Hematopoietic multipotent progenitor cell (in vitro differentiated cells): ENCODE measurements at places on chromosomes 2 and 18. TPM values are rescaled to one million over a fixed set of nuclear protein-coding genes. Genes with fewer than 3 reads are reported as not detected.

Gene KLHL30
- total RNA-seq: not detected

Gene DPP10
- 1.9 TPM for total RNA-seq

Gene KIAA2012
- not detected for total RNA-seq

Gene CNOT9
- 57.4 TPM for total RNA-seq

Gene LRATD1
- total RNA-seq: under 0.01 TPM

Gene SNORC
- total RNA-seq: 0.54 TPM

Gene TMEM169
- total RNA-seq: under 0.01 TPM

Gene FSHR
- total RNA-seq: under 0.01 TPM

Gene NEB
- under 0.01 TPM for total RNA-seq

Gene POTEJ
- under 0.01 TPM for total RNA-seq

Gene TTN
- total RNA-seq: 1.1 TPM

Gene ALLC
- total RNA-seq: not detected

Gene XDH
- 0.54 TPM for total RNA-seq

Gene KCNJ13
- total RNA-seq: not detected

DNA sequence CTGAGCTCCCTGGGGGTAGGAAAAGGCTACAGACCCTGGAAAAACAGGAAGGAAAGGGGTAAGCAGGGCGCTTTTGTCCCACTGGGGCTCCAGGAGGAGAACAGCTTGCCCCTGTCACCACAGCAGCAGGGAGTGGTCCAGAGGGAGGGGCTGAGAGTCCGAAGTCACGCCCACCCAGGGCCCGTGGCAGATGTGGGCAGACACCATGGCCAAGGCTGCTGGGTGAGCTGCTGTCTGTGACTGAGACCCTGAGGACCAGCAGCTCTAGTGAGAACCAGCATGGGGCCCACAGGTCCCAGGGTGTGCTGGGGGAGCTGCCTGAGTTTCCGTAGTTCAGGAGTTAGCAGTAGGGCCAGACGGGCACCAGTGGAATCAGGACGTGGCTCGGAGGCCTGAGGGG lies 162.0 kb downstream of the SPP2 start:
- DNase-seq: no peak

DNA sequence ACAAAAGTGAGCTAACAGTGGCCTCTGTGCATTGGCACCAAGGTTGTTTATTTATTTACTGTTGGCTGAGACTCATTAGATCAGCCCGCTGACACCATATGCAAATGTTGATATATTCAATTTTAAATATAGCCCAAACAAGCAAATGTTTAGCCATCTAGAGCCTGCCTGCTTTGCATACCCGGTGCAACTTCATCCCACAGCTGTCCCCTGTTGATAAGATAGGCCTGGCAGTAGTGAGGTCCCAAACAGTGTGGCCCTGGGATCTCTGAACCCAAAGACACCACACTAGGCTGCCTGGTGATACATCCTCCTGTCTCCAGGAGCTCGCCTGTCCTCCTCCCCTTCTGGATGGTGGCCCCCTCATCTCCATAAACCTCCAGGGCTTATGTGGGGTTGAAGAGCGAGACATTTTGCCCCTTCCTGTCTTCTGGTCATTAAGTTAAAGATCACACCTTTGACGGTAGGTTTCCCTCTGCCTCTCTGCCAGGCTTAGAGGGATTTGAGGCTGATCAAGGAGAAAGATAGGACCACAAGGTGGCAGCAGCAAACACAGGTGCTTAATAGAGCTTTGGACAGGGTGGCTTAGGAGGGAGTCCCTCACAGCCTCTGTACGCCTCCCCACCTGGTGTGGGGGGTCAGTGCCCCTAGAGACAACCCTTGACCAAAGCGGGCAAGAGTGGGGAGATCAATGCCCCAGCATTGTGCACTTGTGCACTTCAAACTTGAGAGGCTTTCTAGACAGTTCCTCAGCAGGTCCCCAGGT lies 23.7 kb upstream of the MYO5B start:
- peak; percentile 58 for DNase-seq

DNA sequence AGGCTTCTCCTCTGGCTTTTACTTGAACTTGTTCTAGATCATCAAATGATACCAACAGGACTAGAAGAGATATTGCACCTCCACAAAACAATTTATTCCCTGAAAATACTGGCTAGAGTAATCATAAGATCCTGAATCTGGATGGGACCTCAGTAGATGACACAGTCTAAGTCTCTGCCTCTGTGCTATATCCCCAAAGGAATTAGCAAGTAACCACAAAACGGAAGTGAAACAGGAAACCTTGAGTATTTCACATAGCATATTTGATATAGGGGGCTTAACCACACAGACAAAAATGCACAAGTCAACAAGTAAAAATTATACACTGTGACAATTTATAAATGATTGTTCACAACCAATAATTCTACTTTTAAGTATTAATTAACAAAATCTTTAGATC lies 456.9 kb upstream of the TNP1 start:
- no peak for DNase-seq

- no peak for DNase-seq
Measured at GRCh38 chr18:26568926-26569665, 20.7 kb upstream of the KCTD1 start.

DNA sequence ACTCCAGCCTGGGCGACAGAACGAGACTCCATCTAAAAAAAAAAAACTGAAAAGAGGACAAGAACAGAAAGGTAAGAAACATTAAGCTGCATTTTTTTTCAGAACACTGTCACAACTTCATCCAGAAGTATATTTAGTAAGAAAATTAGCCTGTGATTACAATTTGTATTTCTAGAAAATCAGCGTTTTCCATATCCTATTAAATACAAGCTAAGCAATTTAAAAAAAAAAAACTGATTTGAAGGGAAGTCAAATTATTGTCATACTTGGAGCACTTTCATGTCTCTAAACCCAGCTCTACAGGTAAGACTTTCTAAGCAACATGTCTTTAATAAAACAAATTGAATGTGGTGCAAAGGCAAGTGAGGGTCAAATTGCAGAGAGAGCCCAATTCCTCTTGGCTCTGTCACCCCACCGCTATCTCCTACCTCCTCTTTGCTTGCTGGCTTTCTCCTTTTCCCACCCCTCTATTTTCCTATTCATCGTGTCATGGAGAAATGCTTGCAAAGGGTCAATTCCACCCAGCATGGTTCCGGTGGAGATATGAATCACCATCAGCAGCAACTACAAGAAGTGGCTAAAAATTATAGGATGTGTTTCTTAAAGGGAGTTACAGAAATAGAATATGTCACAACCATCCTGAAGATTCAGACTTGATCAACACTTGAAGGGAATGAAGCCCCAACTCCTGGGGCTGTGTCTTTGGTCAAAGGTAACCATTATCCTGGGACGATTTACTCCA lies 68.4 kb upstream of the BCL11A start:
- no peak for DNase-seq

GRCh38 chr18:25340762-25341161 lies 11.2 kb downstream of the ZNF521 start:
- no peak for DNase-seq

- peak; percentile 62 for DNase-seq
Measured at GRCh38 chr2:128442053-128442751, 123.5 kb upstream of the HS6ST1 start.

DNA sequence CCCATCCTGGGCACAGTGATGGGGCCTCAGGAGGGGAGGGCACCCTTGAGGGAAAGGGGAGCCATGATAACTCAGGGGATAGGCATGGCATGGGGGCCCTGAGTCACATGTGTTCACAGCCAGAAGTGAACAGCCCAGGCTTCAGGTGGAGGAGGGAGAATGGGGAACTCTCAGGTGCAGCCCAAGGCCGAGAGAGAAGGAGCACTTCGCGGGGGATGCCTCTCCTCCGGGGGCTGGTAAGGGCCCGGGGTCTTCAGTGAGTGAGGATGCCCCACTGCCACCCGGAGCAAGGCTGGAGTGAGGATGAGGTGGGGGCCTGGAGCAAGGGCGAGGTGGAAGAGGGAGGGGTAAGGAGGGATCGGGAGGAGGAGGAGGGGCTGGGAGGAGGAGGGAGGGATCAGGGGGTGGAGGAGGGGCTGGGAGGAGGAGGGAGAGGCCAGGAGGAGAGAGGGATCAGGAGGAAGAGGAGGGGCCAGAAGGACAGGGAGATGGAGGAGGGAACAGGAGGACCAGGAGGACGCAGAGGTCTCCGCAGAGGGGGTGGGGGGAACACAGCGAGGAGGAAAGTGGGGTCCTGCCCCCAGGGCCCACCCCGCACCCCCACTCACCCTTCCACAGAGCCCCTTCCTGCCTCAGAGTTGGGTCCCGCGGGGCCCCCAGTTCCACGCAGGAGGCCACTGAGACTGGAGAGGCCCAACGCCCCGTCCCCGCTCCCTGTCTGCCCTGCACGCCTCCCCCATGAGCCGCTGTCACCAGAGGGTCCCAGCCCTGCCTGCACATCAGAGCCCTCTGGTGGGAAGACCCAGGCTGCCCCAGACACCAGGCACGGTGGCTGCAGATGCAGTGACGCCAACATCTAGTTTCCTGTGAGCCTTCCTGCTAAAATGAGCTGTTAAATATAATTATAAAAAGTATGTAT lies 42.8 kb downstream of the RAMP1 start:
- no peak for DNase-seq

GRCh38 chr2:27496357-27497287 lies at the start of gene GCKR:
GCKR (plus strand) TSS chr2:27496839; CDS start chr2:27496905, 66 bp downstream.
- no peak for DNase-seq

GRCh38 chr18:36419188-36419899 lies 121.8 kb downstream of the FHOD3 start:
- DNase-seq: no peak

DNA sequence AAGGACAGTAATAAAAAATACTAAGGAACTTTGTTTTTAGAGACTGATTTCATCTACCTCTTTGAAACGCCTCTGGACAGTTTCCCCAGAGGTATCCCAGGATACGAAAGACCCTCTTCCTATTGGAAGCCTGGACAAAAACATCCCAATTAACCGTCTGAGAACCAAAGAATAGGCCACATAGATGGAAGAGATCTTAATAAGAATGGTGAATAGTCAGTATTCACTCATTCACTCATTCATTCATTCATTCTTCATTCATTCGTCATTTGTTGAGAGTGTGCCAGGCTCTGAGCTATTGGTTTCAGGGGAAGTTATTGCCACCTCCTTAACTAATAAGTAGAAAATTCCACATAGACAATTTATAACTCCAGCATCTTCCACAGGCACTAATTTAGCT lies 73.2 kb upstream of the SP5 start:
- no peak for DNase-seq

- DNase-seq: no peak
Measured at GRCh38 chr2:191627518-191627917, 50.4 kb upstream of the NABP1 start.

- DNase-seq: no peak
Measured at GRCh38 chr2:149732001-149732685, 144.6 kb upstream of the MMADHC start.

- DNase-seq: no peak
Measured at GRCh38 chr2:230998882-230999281, 3.0 kb downstream of the SPATA3 start.

GRCh38 chr2:60806988-60807681 lies 51.1 kb downstream of the PAPOLG start:
- no peak for DNase-seq

DNA sequence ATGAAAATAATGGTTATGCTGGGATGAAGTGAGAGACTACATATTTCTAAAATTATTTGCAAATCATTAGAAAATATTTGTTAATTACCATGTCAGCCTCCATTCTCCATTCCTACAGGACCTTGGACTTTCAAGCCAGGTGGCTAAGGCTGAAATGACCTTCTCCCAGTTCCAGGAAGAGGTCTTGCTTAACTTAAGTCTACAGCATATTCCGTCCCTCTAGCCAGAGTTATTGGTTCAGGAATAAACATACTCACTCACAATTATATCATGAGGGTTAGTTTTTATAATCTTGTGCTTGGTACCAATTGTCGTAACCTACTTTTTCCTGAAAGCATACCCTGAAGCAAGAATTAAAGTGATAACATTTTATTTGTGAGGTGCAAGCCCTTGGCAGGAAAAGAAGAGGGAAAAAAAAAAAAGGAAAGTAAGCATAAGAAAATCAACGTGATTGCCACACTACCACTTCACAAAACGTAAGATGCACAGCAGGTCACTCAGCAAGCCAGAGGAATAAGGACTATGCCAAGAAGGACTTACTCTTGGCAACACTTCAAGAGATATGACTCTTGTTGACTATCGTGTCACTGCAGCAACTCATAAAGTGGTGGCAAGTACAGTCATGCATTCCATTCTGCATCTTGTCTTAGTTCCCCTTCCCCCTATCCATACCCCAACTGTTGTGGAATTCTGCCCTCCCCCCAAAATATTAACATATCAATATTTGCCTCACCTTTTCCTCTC lies 479.1 kb downstream of the MBD2 start:
- DNase-seq: no peak

- no peak for DNase-seq
Measured at GRCh38 chr18:10776493-10776892, 250.7 kb downstream of the NAPG start.

DNA sequence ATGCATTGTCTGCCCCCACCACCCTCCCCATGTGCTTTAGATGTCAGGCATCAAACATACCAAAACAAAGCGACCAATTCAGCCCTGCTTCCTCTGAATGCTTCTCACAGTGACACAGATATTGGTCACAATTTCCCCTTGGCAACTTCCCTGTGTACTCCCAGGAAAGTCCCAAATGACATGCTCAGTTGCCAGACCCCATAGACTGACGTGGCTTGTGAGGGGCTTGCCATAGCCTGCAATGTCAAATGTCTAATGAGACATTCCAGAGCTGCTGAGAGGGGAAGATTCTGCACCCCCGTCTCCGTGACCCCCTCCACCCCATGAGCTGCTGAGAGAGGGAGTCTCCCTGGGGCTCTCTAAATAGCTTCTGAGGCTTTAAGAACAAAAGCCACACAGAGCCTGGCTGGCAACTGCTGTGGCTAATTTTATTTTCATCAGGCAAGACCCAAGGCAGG lies 47.3 kb downstream of the RFTN2 start:
- DNase-seq: peak; percentile 1

- no peak for DNase-seq
Measured at GRCh38 chr2:103792042-103792441, 1030.2 kb downstream of the TMEM182 start.

- DNase-seq: no peak
Measured at GRCh38 chr18:55349685-55350084, 238.3 kb downstream of the TCF4 start.

- DNase-seq: no peak
Measured at GRCh38 chr18:80106482-80107051, 2.5 kb upstream of the ADNP2 start.

GRCh38 chr2:118222672-118223421 lies 134.6 kb downstream of the INSIG2 start:
- peak; percentile 34 for DNase-seq
